Neural cell (in vitro differentiated cells): ENCODE measurements at places on chromosomes 4 and X. TPM values are rescaled to one million over a fixed set of nuclear protein-coding genes. Genes with fewer than 3 reads are reported as not detected.

The TMSB15C gene
- 38.0 and 53.2 TPM in 2 replicates for polyA plus RNA-seq

The MAGEA1 gene
- not detected in 2 replicates for polyA plus RNA-seq

The FGFBP2 gene
- polyA plus RNA-seq: not detected in 2 replicates

The GJB1 gene
- polyA plus RNA-seq: 0.18 TPM in 1 of 2 replicates, not detected in the other

The STATH gene
- not detected in 2 replicates for polyA plus RNA-seq

The GUCY1A1 gene
- polyA plus RNA-seq: 13.6 and 15.5 TPM in 2 replicates

The ELMOD2 gene
- polyA plus RNA-seq: 81.8 and 101 TPM in 2 replicates

The MTTP gene
- 1.2 and 2.7 TPM in 2 replicates for polyA plus RNA-seq

The HHIP gene
- not detected in 2 replicates for polyA plus RNA-seq

The GC gene
- not detected in 2 replicates for polyA plus RNA-seq
